ENCODE measurements at places on chromosomes 6 and 20.

GRCh38 chr6:17600527-17601385 is 654 bp downstream of the FAM8A1 start:
- DNase-seq = peak; percentile 58

GRCh38 chr6:30543821-30544220 is 12.5 kb downstream of the GNL1 start:
- no peak for DNase-seq

DNA sequence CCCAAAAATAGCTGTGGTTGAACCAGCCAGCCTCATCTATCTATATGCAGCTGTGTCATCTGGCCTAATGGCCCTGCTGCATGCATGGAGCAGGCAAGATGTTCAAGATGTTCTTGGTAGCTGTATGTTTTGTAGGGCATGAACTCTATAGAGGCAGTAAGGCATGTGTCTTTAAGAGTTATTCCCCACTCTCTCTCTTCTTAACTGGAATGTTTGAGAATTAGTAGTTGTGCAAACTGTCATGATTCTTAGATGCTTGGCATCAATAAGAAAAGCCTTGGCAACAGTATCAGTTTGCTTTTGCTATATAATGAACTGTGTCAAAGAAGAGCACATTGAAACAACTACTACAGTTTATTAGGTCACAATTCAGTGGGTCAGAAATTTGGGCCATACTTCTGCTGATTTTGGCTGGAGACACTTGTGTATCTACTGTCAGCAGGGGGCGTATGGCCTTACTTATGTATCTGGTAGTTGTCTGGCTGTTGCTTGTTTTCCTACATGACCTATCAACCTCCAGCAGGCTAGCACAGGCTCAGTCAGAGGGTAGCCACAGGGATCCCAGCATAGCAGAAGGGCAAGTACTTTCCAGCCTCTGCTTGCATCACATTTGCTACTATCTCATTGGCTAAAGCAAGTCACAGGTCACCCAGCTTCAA is 56.1 kb upstream of the LAMP5 start:
- DNase-seq = no peak

DNA sequence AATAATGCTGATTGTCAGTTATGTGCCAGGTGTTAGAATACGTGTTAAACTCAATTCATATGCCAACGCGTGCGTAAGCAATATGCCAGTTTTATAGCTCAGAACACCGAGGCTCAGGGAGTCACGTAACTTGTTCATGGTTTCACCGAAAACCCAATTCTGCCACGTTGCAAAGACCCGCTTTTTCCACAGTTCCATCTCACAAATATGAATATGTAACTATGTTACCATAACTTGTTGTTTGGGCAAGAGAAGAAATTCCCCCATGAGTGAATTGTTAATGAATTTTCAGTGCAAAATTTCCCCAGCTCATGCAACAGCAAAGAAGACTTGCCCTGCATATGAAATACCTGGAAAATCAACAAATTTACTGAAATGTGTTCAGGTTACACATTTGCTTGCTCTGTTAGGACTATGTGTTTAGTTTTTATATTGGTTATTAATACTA is 30.1 kb downstream of the SF3B5 start:
- DNase-seq = peak; percentile 20

DNA sequence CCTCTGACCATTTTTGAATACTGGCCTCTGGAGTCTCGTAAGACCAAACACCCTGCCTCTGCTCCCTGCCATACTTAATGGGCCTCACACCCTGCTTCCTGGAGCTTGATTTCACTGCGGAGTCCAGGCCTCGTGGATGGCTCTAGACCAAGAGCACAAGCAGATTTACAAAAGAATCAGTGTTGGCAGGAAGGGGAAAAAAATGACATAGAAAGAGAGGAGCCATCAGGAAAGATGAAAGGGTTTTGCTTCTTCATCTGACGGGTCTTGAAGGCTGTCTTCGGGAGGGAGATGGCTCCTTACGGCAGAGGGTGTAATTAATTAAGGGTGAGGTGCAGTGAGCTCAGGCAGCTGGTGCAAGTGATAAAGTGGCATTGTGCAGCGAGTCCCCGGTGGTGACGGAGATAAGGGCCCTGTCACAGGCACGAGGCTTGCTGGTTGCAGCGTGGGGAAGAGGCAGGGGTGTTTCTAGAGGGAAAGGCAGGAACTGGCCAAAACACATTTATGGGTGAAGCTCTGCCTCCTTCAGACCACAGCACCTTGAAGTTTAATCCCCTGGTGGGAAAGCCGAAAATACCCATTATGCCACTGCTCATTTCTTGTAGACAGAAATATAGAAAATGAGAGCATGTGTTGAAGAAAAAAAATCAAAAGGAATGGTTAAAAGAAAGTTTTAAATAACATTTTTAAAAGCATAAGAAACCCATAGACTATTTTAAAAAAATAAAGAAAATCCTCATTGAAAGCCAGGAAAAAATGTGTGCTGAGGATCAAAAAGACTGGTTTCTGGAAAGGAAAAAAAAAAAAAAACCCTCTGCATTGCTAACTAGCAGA is 128.6 kb upstream of the LRFN2 start:
- no peak for DNase-seq

DNA sequence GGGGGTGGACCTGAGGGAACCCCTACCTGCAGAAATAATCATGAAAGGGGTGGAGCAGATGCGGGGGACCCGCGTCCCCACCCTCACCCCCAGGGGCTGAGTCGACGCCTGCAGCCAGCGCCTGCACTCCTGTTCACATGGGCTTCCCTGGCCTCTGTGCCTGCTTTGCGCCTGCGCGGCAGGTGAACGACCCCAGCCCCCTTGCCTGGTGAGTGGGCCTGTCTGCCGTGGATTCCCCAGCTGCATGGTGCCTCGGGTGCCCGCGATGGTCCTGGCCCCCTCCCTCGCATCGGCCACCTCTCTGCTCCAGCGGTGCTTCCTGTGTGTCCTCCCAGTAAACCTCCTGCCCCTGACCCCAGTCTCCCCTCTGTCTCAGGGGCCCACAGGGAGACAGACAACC is 18.8 kb upstream of the NTSR1 start:
- no peak for DNase-seq

DNA sequence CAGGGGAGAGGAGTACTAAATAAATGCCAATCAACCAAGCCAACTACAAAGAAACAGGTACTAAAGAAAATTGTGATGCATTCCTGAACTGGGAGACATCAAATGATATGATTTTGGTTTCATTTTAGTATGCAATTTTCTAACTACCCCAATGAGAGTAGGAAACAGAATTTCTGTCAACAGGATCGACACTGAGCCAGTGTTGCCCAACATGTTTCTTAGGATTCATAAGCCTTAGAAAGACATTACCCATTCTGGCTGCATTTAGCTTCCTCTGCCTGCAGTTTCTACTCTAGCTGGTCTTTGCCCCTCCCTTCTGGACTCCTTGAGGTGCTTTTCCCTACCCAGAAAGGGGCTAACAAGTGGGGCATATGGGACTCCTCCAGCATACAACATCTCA is 49.8 kb downstream of the KCTD20 start:
- no peak for DNase-seq

DNA sequence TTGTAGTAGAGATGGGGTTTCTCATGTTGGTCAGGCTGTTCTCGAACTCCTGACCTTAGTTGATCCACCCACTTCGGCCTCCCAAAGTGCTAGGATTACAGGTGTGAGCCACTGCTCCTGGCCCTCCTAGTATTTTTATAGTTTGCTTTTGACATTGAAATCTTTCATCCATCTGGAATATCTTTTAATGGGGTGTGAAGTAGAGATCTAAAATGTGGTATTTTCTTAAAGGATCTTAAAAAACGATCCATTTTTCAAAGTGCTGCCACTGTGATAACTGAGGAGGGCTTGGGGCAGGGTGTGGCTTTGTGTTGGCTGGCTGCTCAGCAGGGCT is 23.1 kb downstream of the CDS2 start:
- DNase-seq = no peak

GRCh38 chr20:38727607-38728190 is 3.4 kb downstream of the SLC32A1 start:
- peak; percentile 27 for DNase-seq

- DNase-seq = peak; percentile 26
Observed at GRCh38 chr6:25279748-25280343, 672 bp downstream of the CARMIL1 start.

DNA sequence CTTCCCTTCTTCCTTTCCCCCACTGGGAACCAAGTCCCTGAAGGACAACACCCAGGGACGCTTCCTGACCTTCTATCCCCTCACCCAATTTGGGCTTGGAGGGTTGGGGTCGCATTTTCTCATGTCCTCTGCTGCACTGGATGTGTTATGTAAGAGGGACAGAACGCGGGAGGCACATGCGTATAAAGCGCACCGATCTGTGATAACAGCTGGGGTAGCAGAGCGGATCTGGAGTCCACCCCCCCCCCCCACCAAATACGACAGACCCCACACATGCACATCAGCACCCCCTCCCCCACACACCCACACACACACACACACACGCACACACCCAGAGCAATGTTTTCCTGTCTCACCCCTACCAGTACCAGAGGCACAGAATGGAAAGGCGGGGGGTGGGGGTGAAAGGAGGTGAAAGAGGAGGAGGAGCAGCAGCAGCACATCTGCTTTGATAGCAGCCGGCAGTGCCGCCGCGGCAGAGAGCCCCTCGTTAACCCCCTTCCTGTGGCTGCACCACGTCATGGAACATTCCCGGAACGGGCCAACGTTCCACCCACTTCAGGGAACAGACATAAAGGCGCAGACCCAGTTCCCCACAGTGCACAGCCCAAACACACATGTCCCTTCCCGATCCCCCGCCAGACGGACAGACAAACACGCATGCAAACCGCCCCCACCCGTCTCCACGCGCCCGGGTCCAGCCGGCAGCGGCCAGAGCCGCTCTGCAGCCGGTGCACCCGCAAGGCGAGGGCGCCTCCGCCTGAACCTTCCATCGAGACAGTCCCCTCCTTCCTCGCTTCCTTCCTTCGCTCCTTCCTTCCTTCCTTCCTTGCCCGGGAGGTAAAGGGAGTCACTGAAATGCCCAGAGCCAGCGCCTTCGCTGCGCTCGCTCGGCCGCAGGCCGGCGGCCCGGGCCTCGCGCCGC is 590 bp downstream of the HIVEP2 start:
- DNase-seq = peak; percentile 93

- DNase-seq = no peak
Observed at GRCh38 chr6:30570740-30571074, 535 bp upstream of the ABCF1 start.

GRCh38 chr20:17761604-17762003 is 61.8 kb downstream of the BANF2 start:
- DNase-seq = no peak

- no peak for DNase-seq
Observed at GRCh38 chr6:41900861-41901260, 5.7 kb upstream of the USP49 start.

DNA sequence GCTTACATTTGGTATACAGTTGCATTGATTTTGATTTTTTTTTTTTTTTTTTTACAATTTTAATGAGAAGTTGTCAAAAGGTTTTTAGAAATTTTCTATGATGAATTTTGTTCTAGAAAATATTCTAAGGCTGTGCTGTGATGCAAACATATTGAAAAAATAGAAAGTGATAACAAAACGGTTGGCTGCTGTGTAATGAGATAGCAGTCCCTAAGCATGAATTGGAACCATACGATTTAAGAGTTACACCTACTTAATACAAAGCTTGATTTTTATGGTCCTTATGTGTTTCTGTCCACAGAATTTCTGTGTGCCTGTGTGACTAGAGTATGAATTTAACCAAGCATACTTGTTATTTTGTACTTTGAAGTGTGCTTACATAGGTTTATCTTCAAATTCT is 12.1 kb downstream of the HIVEP1 start:
- no peak for DNase-seq

DNA sequence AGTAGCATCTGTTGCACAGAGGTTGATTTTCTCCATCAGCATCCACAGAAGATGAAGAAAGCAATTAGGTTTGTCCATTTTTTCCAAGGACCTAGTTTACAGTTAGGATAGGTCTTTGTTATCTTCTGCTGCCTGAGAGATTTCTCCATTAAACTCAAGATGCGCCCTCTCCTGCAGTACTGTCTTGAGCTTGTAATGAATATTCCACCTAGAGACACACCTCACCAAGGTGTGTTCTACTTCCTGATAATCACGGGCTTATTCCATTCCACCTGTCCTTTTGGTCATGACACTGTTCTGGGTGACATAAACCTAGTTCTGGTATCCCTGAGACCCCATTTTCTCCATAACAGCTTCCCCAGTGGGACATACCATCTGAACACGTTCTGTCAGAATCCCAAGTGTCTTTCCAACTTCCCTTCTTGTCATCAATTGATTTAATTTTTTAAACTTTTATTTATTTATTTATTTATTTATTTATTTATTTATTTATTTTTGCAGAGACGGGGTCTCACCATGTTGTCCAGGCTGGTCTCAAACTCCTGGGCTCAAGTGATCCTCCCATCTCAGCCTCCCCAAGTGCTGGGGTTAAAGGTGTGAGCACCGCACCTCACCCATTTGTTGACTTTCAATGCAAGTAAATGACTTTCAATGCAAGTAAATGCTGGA is 75.6 kb upstream of the HS3ST5 start:
- DNase-seq = no peak

DNA sequence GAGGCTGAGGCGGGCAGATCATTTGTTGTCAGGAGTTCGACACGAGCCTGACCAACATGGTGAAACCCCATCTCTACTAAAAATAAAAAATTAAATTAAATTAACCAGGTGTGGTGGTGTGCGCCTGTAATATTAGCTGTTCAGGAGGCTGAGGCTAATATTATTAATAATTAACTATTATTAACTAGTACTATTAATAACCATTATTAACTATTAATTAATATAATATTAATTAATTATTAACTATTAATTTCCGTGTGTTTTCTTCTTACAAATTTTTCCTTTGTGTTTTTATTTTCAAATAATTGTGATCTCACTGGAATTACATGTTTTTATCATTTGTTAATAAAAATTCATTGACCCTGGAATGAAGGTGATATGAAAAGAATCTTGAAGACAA is 557.4 kb upstream of the ADGRB3 start:
- no peak for DNase-seq

DNA sequence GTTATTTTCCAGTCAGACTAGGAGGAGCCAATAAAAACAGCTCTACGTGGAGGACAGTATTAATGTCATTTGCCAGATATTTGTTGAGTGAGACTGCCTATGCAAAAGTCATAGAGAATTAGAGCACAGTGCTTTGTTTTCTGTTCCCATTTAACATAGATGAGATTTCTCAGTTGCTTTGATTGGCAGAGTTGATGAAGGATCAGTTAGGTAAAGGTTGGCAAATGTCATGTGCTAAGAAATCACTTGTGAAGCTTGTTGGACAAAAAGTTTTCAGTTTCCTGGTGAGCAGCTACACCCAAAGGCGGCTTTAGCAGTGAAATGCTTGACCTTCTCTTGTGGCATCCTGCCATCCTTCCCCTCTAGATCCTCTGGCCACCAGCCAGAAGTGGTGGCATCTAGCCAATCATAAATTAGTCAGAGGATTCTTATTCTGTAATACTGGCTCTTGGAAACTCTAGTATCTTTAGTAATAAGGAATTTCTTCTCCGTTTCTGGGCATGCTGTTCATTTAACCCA is 37.0 kb downstream of the BCKDHB start:
- no peak for DNase-seq

- DNase-seq = no peak
Observed at GRCh38 chr20:49231471-49231870, 12.3 kb downstream of the DDX27 start.

GRCh38 chr6:52727908-52728307 is 35.4 kb downstream of the GSTA2 start:
- DNase-seq = no peak

Measured in activated CD4-positive, alpha-beta T cell treated with anti-CD3 and anti-CD28 coated beads for 48 hours (primary cell).